ENCODE measurements at places on chromosomes 6 and 20.

DNA sequence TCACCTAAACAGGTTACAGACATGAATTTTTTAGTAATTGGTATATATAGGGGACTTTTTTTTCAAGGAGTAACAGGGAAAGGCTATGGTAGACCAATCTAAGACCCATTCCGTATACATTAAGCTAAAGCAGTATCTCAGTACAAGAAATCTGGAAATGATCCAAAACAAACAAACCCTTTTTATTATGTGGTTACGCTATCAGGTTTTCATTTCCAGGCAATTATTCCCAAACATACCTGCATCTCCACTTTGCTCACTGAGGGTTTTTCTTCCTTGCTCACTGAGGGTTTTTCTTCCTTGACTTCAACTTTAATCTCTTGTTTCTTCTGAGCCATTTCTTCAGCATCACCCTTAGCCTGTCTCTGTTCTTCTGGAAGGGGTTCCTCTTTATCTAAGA, 107.3 kb downstream of the EPB41L2 start:
- no peak for DNase-seq

DNA sequence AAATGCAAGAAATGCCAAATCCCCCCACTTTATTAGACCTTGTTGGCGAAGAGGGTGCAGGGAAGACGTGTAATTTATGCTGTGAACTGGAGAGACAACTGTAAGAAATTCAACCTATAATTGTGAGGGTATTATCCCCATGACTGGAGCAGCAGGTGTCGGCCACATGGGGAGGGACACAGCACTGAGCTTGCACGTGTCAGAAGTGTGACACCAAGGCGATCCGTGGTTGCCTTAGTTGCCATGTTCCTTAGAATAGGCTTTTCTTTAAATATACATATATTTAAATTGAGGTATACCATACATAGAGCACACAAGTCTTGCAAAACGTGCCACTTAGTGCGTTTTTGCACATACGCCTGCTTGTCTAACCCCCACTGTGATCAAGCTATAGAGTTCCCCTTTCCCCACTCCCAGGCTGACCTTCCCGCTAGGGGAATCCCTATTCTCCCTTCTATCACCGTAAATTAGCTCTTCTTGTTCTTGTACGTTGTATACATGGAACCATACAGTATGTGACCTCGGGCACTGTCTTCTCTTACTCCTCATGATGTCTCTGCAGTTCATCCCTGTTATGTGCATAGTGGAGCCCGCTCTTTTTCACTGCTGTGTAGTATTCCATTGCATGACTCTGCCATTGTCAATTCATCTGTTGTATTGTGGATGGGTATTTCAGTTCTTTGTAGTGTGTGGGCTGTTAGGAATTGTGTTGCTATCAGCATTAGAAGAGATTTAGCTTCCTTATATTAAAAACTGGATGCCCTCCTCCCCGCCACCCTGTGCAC, 81.6 kb upstream of the PMEPA1 start:
- no peak for DNase-seq

DNA sequence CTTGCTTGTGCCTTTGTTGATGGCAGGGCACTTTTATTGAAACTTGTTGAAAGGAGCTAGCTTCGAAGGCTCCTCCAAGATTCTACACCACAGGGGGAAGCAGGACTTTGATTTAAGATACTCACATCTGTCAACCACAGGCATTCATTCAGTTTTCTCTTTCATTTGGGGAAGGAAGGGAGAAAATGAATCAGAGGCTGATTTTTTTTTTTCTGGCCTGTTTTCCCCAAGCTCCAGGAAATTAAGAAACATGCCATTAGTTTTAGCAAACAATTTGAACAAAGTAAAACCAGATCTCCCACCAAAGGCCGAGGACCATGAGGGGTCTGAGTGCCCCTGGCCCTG, 8.7 kb upstream of the APCDD1L start:
- no peak for DNase-seq

DNA sequence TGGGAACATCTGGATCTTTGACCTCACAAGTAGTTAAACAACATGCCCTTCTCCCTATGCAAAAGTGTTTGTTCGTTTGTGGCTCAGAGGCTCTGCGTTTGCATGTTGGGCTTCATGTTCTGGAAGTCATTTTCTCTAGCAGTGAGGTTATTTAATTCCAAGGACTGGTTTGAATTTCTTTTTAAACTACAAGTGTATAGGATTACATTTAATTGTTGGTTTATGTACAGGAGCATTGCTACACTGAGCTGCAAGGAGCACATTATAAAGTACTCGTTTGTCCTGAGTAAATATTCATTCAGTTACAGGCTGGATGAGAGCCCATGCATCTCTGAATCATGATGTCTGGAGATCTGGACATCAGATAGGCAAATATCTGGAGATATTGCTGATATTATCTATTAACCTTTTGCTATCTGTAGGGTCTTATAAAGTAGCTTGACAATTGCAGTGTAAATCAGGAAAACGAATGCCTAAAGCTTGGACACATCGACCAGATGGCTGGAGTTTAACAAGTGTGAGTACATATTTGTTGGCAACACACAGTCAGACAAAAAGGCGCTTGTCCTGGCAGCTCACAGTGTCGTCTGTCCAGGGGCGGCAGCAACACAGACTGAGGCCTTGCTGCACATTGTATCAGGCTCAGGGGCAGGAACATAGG, 84.6 kb downstream of the PDE7B start:
- no peak for DNase-seq

- DNase-seq, result no peak
These were observed 86.8 kb downstream of the MOXD1 start for GRCh38 chr6:132314432-132314831.

DNA sequence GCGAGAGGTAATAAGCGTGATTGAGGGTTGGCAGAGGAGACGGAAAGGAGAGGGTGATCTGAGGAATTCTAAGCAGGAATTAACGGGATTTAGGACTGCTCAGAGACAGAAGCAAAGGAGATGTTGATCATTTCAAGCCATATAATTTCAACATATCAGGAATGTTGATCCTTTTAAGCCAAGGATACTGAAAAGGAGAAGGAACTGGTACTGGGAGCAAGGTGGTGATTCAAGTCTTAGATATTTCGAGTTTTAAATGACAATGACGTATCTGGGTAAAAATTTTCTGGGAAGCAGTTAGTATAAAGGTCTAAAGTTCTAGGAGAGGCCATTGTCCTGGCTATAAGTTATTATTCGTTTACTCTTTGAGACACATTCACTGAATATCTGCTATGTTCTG, 91.3 kb upstream of the OGFRL1 start:
- DNase-seq, result no peak

GRCh38 chr6:108438918-108439317, 121.8 kb upstream of the FOXO3 start:
- DNase-seq, result no peak

- peak; percentile 79 for DNase-seq
These were observed at the start of gene NUP43 for GRCh38 chr6:149746147-149746946. Gene NUP43, minus strand, starts transcription at chr6:149746529. Its CDS starts 34 bp downstream, at chr6:149746495.

Data from kidney epithelial cell (primary cell).